ENCODE measurements at places on chromosomes 3 and 15. TPM values are rescaled to one million over a fixed set of nuclear protein-coding genes. Genes with fewer than 3 reads are reported as not detected.
A peak's percentile ranks its signal among the peaks of the same experiment; 100 is the strongest.

IFRD2 gene
- total RNA-seq: 78.7 TPM

TGM4 gene
- total RNA-seq: under 0.01 TPM

DNA sequence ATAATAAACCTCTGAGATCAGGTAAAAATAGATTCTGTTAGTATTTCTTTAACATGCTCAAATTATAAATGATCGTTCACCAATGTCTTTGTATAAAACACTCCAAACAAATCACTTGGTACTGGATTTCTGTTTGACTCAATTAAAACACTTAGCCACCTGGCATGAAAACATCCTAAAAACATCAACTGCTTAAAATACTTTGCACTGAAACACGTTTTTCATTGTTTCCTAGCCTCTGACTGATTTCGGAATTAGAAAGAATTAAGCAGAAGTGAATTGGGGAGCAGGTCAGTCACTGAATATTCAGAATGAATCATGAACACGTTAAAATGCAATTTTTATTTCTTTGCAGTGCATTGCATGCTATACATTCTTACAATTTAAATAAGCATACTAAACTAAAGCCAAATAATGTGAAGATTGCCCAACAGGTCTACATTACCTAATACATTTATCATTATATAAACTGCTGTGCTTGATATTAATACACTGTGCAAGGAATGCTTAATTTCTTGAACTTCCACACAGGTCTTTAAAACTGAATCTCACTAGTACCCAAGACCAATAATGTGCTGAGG is 1.6 kb downstream of the THRB start:
- DNase-seq: no peak

- DNase-seq: no peak
These were observed 21.7 kb downstream of the GOLIM4 start for GRCh38 chr3:168073842-168074605.

GRCh38 chr3:195548006-195548405 is 4.9 kb upstream of the PPP1R2 start:
- DNase-seq: no peak

DNA sequence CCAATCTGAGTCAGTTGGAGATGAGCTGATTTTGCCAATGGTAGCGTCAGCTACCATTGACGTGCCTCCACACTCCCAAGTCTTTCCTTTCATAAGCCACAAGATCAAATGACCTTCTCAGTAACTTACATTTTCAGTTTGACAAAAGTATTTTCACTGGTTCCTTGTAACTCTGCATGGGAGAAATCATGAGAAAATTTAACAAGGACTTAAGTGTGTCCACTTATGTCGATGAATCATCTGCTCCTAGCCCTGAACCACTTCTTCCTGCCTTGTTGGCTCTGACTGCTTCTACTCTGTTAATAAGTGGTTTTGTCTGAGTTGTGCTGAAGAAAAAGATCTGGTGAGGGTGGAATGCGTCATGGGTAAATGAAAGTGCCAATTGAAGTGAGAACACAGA is 101.2 kb downstream of the NFKBIZ start:
- no peak for DNase-seq

DNA sequence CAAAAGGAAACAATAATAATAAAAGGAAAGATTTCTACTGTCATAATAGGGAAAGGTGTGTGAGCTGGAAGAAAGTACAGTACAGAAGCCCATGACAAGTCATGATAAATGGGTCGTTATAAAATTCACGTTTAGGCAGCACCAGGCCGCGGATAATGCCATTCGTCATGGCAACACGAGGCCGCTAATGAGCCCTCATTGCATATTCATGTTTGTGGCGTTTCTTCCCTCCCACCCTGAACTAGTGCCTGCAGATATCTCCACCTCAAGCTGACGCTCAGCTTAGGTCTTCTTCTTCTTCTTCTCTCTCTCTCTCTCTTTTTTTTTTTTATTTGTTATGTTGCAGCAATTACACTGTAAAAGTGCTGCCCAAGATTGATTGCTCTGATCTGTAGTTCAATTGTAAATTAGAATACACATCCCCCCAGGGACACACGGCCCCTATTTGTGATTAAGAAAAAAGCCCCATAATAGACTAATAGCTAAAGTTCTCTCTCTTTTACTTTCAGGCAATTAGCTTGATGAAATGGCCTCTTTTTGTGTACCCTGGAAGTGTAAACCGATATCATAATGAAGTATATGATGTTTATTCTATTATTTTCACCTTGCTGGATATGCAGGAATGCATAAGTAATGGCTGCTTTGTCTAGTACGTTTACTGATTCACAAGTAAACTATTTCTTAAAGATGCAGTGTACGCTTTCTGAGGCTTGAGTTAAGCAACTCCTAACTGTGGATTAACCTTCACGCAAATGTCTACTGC is 61.9 kb upstream of the NR2F2 start:
- peak; percentile 8 for DNase-seq
